ENCODE measurements at places on chromosomes 5 and 9.

- DNase-seq: no peak
These were observed 39.3 kb downstream of the GARNL3 start for GRCh38 chr9:127303830-127304229.

DNA sequence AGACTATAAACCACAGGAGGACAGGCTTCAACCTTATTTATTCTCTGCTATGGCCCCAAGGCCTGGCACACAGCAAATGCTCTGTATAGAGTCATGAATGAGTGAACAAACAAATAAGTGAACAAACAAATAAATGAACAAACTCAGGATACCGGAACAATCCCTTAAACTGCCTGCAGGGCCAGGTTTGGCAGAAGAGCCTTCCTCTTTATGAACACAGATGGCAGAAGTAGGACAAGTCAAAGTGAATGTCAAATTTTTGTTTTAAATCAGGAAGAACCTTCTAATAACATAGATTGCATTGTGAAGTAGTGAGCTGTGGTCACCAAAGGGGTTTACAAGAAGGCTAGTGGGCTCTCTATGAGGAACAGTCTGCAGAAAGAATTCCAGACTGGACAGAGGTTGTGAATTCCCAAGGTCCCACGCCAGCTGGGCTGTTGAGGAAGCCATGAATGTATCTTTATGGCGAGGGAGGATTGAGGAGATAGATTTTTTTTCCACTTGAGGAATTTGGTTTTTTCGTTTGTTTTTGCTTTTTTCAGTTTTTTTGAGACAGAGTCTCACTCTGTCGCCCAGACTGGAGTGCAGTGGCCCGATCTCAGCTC, 30.3 kb upstream of the STING1 start:
- DNase-seq: no peak

DNA sequence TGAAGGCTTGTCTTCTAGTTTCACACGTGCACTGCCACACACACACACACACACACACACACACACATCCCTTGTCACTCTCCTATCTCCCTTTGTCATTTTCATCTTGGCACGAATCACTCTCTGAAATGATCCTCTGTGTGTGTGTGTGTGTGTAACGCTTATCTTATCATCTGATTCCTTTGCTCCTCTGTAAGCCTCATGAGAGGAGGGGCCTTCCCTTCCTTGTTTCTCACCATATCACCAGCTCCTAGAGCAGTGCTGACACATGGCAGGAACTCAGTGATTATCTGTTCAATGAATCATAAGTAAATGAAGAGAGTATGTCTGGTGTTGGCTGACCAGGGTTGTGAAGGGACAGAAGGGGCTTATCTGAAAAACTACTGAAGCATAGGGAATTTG, 53.3 kb downstream of the PDE4D start:
- DNase-seq: no peak

GRCh38 chr5:109533751-109534272, 124.0 kb upstream of the PJA2 start:
- DNase-seq: no peak

- DNase-seq: no peak
These were observed 407.7 kb upstream of the GRAMD2B start for GRCh38 chr5:126015235-126016181.

DNA sequence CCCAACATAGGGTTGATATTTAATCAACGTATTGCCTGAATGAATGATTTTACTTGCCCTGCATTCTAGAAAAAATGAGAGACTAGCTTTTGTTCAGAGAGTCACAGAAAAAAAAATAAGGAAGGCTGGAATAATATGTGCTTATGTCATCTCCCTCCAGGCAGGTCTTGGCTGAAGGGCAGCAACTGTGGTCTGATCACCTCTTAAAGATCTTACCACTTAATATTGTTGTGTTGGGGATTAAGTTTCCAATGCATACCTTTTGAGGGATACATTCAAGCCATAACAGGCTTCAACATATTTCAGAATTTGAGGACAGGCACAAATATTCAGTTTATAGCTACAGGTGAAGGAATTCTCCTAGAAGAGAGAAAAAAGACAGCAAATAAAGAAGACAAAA, 157.3 kb upstream of the S1PR3 start:
- no peak for DNase-seq

GRCh38 chr9:123368536-123369153, 12.6 kb downstream of the CRB2 start:
- DNase-seq: no peak

DNA sequence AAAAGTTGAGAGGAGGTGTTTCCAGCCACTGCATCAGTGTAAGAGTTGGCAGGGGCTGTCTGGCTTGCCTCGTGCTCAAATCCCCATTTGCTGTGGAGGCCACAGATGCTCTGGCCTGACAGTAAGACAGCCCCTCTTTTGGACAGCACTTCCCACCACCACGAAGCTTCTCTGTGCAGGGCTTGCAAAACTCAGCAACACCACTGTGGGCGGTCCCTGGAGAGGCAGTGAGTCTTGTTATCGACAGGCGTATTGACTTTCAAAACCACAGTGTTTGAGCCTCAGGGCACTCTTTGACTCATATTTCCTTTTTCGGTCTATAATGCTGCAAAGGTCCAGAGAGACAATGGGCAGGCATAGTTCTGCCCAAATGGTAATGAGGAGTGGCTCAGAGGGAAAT, 539.5 kb downstream of the EBF1 start:
- DNase-seq: no peak

GRCh38 chr9:123455187-123455586, 99.2 kb downstream of the CRB2 start:
- no peak for DNase-seq

All from brain pericyte (primary cell).